ENCODE measurements at places on chromosomes 4 and X. TPM values are rescaled to one million over a fixed set of nuclear protein-coding genes. Genes with fewer than 3 reads are reported as not detected.

The UNC5C gene
- total RNA-seq: 2.0 TPM

The MTMR8 gene
- total RNA-seq: 2.9 TPM

The DDX53 gene
- not detected for total RNA-seq

The CNKSR2 gene
- 4.3 TPM for total RNA-seq

The SSX4 gene
- 1.7 TPM for total RNA-seq

The HSFX4 gene
- total RNA-seq: not detected

All from endodermal cell (in vitro differentiated cells).